Stimulated activated effector memory CD8-positive, alpha-beta T cell treated with anti-CD3 and anti-CD28 coated beads, Interleukin-12 subunit alpha, Interleukin-12 subunit beta, amount 100 ng/mL, for 72 hours (primary cell): ENCODE measurements at places on chromosomes 5 and 9.

- no peak for DNase-seq
Observed at GRCh38 chr9:29212397-29213387, 1639.4 kb upstream of the C9orf72 start.

DNA sequence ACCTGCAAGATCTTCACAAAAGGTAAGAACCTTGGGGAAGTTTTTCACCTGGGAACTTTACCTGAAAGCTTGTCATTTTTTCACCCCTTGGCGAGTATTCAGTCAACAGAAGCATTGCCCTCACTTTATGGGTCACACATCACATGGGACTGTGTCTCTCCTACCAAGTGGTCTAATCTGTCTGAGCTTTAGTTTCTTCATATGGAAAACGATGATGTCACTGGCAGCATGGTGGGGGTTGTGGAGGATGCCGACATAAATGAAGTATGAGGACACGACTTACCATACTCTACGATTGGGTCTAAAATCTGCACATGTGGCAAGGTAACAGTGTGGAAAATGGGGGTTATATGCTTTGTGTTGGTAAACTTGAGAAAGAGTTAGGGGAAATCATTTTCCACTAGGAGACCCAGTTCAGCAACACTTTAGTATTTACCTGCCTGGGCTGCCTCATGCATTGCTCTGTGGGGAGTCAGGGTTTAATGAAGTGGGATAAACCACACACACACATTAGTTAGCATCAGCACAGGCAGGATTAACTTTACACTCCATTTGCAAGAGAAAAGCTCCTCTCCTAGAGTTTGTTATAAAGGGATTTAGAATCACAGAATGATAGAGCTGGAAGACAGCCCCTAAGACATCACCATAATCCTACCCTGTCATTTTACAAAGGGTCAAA lies 19.8 kb upstream of the PAX5 start:
- DNase-seq = no peak

DNA sequence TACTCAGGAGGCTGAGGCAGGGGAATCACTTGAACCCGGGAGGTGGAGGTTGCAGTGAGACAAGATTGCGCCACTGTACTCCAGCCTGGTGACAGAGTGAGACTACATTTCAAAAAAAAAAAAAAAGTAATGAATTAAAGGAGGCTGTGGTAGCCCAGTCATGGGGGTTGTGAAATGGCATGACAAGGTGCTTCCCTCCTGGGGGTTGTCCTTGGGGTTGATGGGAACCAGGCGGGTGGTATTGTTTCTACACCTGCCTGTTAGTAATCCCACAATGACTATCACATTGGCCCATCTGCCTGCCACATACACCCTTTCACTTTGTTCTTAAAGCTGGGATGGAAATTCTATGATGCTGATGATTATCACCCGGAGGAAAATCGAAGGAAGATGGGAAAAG lies 5.6 kb downstream of the IDNK start:
- no peak for DNase-seq

DNA sequence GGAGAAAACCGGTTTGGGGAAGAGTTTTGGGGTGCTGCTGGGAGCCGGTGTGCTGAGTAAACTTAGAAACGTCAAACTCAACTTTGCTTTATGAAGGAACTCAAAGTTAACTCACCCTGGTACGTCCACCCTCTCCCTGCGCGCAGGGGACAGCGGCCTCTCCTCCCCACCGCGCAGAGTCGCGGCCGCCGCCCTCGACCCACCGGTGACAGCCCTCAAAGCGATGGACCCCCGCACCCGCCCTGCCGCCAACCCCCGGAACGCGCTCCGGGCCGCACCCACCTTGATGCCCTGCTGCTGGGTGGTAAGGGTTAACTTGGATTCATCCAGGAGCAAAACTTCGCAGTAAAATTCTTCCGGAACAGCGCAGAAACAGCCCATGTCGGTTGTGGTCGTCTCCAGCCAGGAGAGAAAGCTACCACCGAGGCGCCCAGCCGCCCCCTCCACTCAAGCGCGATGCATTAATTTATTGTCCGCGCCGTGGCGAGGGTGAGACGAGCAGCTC lies 366 bp downstream of the EPB41L4A start:
- DNase-seq = no peak

- no peak for DNase-seq
Observed at GRCh38 chr9:117787746-117788145, 83.5 kb downstream of the TLR4 start.

- DNase-seq = no peak
Observed at GRCh38 chr9:14578030-14578429, 115.2 kb downstream of the ZDHHC21 start.

- DNase-seq = no peak
Observed at GRCh38 chr5:95528565-95528964, 26.2 kb downstream of the SKIC3 start.

DNA sequence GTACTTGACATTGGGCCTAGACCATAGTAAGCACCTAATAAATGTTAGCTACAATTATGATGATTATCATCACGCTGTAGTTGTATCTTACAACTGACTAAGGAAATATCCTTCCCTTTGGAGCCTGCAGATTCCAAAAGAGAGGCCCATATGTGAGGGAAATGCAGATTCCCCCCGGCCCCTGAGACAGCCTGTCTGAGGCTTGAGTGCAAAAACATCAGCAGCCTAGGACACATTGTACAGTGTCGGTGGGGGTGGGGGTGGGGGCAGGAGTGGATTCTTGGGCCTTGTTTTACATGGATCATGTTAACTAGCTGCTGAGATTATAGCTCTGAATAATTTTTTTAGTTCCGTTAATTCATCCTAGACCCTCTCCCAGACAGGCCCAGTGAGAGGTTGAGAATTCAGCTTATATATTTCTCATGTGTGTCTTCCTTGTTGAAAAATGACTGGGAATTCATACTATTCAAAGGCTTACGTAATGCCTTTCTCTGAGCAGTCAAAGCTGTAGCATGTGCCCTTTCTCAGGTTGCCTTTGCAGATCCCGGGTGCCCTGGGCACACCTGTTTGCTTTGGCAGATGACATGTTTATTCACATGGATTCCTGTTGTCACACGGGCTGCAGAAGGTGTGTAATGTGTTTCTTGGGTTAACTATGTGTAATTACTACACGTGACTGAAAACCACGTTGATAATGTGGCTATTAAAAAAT lies 262.8 kb downstream of the NR3C1 start:
- DNase-seq = no peak
